ENCODE measurements at places on chromosomes 12 and 14.

GRCh38 chr14:101604935-101605780, 43.9 kb downstream of the DIO3 start:
- no peak for DNase-seq

DNA sequence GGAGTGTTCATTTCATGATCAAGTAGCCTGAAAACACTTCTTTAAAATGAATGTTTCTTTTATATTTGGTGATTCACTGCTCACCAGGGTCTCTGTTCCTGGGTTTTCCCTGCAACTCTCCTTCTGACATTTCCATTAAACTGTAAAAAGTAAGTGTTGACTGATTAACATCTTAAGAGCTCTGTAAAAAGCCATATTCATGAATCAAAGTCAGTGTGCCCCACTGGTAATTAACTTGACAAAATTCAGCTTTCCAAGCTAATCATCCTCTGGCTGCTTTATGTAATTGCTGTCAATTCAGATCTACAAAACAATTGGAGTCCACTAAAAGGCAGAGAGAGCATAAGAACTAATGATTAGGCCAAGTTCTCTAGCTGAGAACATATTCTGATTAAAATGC, 41.6 kb downstream of the CNTN1 start:
- no peak for DNase-seq

- peak; percentile 64 for DNase-seq
Observed at GRCh38 chr12:6613015-6613775, 6.0 kb upstream of the CHD4 start.

DNA sequence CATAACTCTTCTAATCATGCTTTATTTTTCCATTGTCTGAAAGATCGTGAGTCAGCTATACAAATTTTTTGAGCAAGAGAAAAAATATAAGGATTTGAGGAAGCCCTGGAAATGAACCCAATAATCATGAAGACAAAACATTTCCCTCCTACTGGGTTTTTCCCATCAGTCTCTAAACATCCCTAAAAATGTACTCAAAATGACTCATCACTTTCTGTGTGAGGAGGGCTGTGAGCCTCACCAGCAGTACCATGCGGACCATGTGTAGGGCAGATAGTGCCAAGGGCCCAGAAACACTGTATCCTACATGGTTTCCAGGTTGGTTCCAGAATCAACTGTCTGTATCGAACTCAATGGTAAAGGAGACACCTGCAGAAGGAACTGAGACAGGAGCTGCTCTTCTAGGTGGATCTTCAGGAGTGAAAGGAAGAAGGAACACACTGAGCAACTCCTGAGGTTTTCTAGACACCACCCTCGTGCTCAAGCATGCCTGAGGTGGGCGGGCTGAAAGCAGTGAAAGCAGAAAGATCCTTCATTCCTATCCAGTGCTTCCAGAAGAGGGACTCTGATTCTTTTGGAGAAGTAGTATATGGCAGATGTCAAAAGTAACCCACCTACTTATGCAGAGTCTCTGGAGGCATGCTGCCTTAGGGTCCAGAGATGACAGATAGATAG, 48.6 kb upstream of the RHOJ start:
- no peak for DNase-seq

DNA sequence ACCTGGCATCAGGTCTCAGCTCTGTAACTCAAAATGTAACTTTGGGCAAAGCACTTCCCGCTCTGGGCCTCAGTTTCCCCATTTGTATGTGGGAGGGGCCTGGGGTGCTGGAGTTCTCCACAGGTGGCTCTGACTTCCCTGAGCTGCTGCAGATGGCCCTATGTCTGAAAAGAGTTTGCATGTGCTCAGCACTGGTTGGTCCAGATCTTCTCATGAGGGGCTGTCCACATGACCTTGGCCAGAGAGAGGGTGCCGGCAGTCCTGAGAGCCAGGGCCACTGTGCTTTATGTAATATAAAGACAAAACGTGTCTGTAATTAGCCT, 7.2 kb upstream of the CACNA2D4 start:
- no peak for DNase-seq

DNA sequence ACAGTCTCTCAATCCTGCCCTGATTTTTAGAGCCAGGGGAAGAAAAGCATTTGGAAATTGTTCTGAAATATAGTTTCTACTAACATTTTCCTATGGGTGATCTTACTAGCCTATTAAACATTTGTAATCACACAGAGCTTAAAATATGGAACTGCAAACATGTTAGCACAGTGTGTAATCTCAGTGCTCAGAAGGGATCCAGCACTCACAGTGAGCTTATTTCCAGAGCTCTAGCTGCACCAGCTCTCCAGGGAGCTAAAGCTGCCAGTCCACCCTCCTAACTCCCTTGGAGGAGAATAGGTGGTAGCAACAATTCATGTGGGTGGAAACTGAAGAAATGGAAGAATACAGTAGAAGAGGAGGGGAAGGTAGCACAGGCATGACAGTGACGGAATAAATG, 64.9 kb upstream of the SYT1 start:
- DNase-seq, result no peak

GRCh38 chr12:92385296-92385695, 239.7 kb upstream of the BTG1 start:
- no peak for DNase-seq

- no peak for DNase-seq
Observed at GRCh38 chr12:20507056-20507455, 138.7 kb downstream of the PDE3A start.

- DNase-seq, result no peak
Observed at GRCh38 chr12:80268924-80269749, 169.8 kb downstream of the OTOGL start.

DNA sequence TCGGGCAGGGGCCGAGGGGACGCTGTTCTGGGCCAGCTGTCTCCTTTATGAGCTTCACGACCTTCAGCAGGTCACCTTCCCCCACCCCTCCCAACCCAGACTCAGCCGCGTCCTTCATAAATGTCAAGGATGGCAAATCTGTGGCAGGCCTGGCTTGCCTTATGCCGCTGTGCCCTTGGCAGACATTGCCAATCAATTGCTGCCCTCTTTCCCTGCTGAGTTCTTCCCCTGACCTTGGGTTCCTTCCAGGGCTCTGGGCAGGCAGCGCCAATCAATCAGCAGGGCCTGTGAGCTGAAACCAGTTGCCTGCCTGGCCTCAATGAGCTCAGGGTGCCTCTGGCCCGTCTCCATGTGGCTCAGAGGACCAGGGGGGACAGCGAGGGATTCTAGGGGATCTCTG, 7.7 kb downstream of the FAM222A start:
- no peak for DNase-seq

DNA sequence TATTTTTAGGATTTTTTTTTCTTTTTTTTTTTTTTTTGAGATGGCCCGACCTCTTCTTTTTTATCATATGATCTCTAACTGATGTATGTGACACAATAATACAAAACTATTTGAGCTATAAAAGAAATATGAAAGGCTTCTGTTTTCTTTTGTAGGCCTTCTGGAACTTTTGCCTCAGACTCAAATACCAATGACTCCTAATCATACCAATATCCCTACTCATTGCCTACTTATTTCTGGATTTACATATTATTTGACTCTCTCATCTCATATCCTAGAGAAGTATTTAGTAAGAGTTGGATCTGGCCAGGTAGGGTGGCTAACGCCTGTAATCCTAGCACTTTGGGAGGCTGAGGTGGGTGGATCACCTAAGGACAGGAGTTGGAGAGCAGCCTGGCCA, 12.7 kb upstream of the WDR89 start:
- no peak for DNase-seq

GRCh38 chr12:116539361-116539771, 19.8 kb upstream of the MAP1LC3B2 start:
- DNase-seq, result no peak

GRCh38 chr12:118436986-118437385, 60.6 kb downstream of the SUDS3 start:
- DNase-seq, result no peak

GRCh38 chr12:76216585-76217472, 131.4 kb downstream of the BBS10 start:
- DNase-seq, result no peak

GRCh38 chr14:74062809-74063150, 21.5 kb downstream of the ALDH6A1 start:
- no peak for DNase-seq

DNA sequence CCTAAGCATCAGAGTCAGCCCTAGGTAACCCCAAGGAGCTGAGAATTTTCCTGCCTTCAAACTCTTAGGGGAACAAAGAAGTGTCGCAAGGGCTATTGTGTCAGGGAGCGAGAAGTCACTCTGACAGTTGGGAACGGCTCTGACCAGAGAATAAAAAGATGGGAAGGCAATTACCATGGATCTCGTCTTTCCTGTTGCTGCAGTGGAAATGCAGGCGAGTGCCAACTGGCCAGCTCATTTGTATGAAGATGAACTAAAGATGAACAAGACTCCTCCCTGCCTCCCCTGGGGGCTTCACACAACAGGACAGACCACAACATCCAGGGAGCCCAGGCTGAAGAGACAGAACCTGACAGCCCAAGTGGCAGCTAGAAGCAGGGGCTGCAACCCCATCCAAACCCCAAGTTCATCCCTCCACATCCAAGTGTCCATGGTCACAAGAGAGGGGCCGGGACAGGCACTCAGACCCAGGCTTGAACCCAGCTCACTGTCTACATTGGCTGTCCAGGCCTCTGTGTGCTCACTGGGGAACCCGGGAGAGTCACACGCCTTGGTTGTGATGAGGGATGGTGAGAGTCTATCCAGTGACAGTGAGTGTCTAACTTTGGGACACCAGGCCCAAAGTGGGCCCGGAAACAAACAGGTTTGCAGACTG, 322.4 kb downstream of the BCL11B start:
- no peak for DNase-seq

DNA sequence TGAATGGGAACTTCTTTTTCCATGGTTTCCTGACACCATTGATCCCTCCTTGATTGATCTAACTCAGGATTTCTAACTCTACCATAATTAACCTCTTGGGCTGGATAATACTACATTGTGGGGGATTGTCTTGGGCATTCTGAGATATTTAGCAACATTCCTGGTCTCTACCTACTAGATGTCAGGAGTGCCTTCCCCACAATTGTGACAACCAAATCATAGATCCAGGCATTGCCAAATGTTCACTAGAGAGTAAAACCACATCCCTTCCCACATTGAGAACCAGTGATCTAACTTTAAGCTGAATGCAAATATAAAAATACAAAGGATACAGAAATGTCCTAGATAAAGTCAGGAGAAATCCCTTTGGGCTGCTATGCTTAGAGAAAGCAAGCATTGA, 36.9 kb upstream of the CCDC198 start:
- DNase-seq, result no peak

DNA sequence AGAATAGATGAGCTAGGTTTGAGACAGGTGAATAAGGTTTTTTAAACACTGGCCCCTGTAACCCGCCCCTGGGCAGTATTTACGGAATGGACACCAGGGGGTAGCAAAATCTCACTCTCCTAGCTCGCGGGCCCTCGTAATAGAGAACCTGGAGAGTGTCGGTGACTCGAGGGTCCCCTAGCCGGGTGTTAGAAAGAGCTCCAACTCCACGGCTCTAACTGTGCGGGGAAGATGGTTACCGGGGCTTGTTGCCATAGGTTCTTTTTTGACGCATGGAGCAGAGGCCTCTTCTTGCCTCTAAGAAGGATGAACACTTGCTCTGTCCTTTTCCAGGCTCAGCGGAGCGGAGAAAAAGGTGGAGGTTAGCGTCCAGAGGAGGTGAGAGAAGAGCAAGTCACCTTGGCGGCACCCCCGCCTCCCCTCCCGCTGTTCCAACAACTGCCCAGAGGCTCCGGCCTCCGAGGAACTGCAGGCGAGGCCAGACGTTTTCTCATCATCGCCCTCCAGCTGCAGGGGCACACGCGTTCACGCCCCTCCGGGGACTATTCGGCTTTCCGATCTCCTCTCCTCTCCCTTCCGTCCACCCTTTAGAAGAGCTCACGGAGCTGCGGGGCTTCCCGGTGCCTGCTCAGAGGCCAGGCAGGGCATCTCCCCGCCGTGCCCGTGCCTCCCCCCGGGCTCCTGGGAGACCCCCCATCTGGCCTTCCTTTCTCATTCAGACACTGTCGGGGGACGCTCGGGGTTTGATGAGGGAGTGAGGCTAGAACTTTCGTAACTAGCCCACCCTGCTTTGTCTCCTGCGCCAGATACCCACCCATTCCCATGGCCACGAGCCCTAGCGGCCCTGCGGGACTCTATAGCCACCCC, 1.4 kb upstream of the ARHGEF40 start:
- DNase-seq, result peak; percentile 78

GRCh38 chr12:78028426-78028825, 197.7 kb downstream of the NAV3 start:
- no peak for DNase-seq

DNA sequence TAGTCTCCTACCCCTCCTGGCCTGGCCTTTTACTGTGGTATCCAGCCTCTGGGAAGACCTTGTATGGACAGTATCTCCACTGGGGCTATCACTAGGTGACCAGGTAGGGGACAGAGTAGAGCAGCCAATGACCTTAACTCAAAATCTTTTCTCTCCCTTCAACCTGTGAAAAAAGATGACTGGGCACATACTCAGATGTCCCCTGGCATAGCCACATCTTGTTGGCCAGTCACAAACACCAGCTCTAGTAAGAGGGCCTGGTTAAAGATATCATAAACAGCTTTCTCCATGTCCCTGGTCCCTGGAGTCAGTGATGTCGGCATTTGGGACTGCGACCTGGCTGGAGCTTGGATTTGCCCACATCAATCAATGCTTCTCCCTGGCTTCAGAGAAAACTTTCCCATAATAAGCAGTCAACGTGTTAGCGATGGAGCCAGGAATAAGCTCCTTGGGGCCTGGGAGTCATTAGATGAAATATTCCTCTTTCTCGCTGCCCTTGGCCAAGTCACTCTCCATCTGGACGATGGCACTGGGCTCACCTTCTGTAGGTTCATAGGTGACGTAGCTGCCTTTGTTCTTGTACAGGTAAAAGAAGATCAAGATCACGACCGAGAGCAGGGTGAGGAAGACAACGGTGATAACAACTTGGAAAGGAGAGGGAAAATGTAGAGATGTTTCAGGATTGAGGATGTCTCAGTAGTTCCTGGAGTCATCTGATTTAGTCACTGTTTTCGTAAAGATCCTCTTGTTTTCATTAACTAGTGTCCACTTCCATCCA, 7.0 kb downstream of the DAZAP2 start:
- DNase-seq, result no peak
